ENCODE measurements at places on chromosomes 3 and 15.

- 0 out of 2 replicates have a peak, but pooled peaks cover 2% of the 10 kb centered on the region for H3K4me1 ChIP-seq
- DNase-seq = peak; percentile 69
- no peak overlapping the region for H3K4me3 ChIP-seq
These were observed 24.7 kb downstream of the LOXL1 start for GRCh38 chr15:73950831-73951561.

- no peaks in the 10 kb centered on the region for H3K4me1 ChIP-seq
- no peak overlapping the region for H3K27ac ChIP-seq
- no peaks in the 10 kb centered on the region for H3K36me3 ChIP-seq
- no peaks in the 10 kb centered on the region for H3K27me3 ChIP-seq
These were observed 40.7 kb downstream of the RAB27A start for GRCh38 chr15:55248895-55249294.

DNA sequence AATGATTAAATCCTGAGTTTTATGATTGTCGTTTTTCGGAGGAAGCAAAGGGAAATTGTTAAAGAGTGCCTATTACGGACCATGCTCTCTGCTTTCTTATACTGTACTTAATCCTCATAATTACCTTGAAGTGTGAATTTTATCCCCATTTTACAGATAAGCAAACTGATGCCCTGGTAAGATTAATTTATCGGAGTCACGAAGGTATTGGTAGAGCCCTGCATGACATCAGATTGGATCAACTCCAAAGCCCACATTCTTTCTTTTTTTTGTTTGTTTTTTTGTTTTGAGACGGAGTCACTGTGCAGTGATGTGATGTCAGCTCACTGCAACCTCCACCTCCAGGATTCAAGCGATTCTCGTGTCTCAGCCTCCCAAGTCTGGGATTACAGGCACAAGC, 1.6 kb upstream of the GNB4 start:
- 0 out of 2 replicates have a peak, but pooled peaks cover under 1% of the 10 kb centered on the region for H3K36me3 ChIP-seq
- peaks cover 27% of the 10 kb centered on the region for H3K4me1 ChIP-seq
- H3K27ac ChIP-seq = no peak overlapping the region

DNA sequence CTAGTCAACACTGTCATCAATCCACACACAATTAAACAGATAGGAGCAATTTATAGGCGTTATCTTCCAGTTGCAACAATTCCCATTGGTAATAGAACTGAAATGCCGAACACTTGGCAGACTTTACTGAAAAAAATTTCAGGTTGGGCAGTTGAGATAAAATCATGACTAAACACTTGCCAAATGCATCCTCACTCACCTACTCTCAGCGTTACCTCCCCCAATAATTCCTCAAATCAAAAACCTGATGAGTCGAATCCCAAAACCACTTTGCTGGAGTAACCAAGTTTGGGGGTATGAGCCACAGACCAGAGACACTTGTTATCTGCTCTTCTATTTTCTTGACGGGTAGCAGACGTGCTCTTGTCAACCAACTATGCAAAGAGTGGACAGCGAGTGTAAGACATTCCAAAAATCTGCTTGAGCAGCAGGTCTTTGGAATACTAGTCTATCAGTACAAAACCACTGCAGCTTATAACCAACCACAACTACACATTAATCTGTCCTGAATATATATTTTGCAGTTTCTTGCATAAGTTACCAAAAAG, 30.3 kb downstream of the PPP1R2 start:
- no peaks in the 10 kb centered on the region for H3K4me1 ChIP-seq
- no peak overlapping the region for H3K27ac ChIP-seq
- peaks cover 52% of the 10 kb centered on the region for H3K36me3 ChIP-seq
- H3K27me3 ChIP-seq = no peaks in the 10 kb centered on the region

DNA sequence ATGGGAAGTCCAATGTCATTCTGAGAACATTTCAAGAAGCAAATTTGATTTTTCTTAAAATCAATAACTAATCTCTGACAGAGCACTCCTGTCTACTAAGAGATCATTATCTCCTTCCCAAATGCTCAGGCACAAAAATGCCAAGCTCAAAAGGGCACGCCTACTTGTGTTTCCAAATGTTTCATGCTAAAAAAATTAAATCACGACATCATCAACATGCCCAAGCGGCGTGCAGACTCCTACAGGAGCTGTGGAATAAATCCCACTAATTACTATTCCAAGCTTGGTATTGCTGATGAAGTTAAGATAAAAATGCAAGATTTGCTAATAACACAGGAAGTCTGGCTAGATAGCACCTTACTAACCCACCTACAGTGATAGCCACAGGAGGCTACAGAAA, 140.8 kb downstream of the OSBPL10 start:
- H3K36me3 ChIP-seq = no peaks in the 10 kb centered on the region
- no peaks in the 10 kb centered on the region for H3K27me3 ChIP-seq
- no peaks in the 10 kb centered on the region for H3K4me1 ChIP-seq
- no peak overlapping the region for H3K4me3 ChIP-seq
- no peak overlapping the region for H3K27ac ChIP-seq
- DNase-seq = no peak

DNA sequence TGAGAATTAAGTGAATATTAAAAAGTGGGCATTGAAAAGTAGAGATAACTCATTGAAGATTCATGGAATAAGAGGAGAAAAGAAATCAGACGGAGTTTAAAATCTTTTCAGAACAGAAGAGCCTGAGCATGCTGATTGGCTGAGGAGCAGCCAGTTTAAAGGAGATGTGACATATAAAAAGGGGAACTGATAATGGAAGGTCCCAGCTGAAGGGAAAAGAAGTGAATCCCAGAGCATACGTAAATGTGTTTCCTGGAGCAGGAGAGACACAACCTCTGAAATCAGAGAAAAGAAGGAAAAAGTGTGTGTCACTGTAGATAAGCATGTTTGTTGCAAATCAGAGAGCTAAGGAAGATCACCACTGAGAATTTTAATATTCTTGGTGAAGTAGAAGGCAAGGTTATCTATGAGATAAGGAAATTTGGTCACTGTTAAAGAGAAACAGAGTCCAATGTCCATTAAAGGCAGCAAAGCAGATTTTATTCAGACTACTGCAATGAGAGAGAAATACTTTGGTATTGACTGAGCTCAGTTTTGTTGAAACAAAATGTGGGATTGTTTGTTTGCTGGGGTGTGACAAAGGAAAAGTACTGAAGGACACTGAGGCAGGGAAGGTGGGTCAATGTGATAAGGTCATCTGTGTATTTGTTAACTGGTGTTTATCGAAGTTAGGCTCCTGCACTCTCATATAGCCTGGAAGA, 84.6 kb upstream of the WDR72 start:
- no peaks in the 10 kb centered on the region for H3K36me3 ChIP-seq
- H3K27ac ChIP-seq = no peak overlapping the region
- H3K4me1 ChIP-seq = no peaks in the 10 kb centered on the region
- H3K4me3 ChIP-seq = no peak overlapping the region

GRCh38 chr3:171812811-171813210, 2.5 kb upstream of the PLD1 start:
- no peaks in the 10 kb centered on the region for H3K27me3 ChIP-seq
- H3K4me1 ChIP-seq = no peaks in the 10 kb centered on the region
- H3K36me3 ChIP-seq = no peaks in the 10 kb centered on the region

DNA sequence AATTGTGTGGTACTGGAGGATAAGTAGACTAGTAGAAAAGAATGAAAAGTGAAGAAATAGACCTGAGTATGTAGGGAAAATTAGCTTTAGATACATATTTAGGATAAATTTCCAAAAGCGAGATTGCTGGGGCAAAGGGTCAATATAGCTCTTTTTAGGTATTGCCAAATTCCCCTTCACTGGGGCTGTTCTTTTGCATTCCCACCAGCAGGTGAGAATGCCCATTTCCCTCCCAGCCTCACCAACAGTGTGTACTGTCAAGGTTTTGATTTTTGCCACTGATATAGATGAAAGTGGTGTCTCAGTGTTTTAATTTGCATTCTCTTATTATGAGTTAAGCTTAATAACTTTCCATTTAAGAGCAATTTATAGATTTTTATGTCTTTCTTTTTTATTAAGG, 35.7 kb upstream of the BHLHE40 start:
- no peak for DNase-seq
- no peaks in the 10 kb centered on the region for H3K4me1 ChIP-seq
- H3K36me3 ChIP-seq = no peaks in the 10 kb centered on the region
- H3K27me3 ChIP-seq = no peaks in the 10 kb centered on the region
- H3K4me3 ChIP-seq = no peak overlapping the region

GRCh38 chr3:43691120-43691995, 620 bp downstream of the ABHD5 start:
- DNase-seq = peak; percentile 45
- H3K27me3 ChIP-seq = no peaks in the 10 kb centered on the region
- peaks cover 29% of the 10 kb centered on the region for H3K4me1 ChIP-seq
- peak overlapping the region; percentile 93 for H3K4me3 ChIP-seq
